ENCODE measurements at places on chromosomes 3 and 15.

GRCh38 chr15:52133510-52134220 is 21.1 kb upstream of the BCL2L10 start:
- no peak for DNase-seq

GRCh38 chr3:105014631-105015030 is 352.1 kb upstream of the ALCAM start:
- DNase-seq, result no peak

DNA sequence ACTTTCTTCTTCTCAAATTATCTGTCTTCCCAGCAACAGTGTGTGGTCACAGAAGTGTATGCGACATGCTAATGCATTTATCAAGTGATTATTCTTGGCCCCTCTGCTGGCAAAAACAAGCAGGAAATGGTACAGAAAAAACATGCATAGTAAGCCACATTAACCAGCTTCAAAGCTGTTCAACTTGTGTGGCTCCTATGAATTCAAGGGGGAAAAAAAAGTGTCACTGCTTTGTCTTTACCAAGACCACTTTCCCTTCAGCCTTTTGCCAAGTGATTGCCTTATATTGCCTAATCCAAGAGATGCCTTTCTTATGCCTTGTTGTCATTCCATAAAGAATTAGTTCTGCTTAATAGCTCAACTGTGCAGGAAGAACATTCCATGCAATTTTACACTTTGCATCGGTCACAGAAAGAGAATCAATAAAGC is 39.1 kb downstream of the PRTG start:
- no peak for DNase-seq

DNA sequence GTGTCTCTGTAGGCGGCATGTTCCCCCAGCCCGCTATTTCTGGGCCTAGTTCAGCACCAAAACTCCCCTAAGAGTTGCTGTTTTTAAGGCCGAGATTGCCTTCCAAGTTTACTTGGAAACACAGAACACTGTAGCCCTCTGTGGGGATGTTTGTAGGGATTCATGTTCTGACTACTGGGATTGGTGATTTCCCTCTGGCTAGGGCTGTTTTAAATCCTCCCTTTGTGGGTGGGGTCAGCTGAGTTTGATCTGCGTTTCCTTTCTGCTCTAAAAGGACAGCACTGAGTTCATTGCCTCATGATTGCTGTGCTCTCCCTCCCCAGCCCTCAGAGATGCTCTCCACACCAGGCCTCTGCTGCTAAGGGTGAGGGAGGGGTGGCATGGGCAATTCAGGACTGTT is 640.6 kb upstream of the DPPA4 start:
- DNase-seq, result no peak

GRCh38 chr3:113212150-113212843 is 940 bp downstream of the BOC start:
- DNase-seq, result no peak

DNA sequence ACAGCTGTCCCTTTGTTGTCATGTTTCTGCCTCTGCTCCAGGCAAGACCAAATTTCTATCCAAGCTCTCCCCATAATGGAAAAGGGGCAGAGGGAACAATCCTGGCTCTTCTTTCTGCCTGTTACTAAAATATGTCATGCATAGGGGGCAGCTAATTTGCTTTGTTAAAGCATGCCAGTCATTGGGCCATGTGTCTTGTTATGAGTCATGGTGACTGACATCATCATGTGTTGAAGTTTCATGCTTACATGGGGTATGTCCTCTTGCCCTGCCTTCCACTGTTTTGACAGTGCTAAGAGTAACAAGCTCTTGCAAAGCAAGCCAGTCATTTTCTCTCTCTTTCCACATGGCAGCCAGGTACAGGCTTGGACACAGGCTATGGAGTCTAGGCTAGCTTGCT is 268.9 kb downstream of the GABRB3 start:
- DNase-seq, result no peak

GRCh38 chr3:11717301-11717700 is 73.6 kb upstream of the VGLL4 start:
- no peak for DNase-seq

DNA sequence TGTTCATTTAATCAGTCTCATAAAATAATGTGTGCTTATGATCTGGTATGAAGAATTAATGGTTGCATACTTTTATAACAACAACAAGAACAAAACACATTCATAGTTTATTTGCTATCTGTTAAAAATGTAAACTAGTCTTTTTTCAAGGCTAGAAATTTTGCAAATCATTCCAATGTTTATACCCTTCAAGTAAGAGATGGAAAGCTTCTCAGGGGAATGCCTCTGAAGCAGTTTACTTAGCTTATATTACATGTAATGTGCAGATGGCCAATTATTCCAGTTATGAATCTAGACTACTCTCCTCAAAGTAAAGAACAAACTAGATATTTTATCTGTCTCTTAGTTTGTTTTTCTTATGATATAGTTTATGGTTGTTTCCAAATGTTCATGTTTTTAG is 575.4 kb downstream of the NAALADL2 start:
- DNase-seq, result no peak

DNA sequence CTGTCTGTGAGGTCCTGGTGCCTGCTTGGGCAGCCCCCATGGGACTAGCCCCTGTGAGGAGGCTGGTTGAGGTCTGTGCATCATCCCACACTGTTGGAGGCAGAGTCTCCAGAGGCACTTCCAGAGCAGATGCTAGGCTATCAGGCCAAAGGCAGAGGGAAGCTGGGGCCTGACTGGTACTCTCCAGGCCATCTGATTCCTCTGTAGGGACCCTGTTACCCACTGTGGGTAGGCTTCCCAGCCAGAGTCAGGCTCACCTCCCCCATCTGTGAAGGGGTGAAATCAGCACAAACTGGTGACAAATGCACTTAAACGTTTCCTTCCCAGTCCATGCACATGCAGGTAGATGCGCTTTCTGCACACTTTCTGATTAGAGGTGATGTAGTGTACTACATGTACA is 212.6 kb upstream of the TOPAZ1 start:
- no peak for DNase-seq

- DNase-seq, result no peak
Observed at GRCh38 chr3:34742151-34742550, 897.2 kb upstream of the ARPP21 start.

DNA sequence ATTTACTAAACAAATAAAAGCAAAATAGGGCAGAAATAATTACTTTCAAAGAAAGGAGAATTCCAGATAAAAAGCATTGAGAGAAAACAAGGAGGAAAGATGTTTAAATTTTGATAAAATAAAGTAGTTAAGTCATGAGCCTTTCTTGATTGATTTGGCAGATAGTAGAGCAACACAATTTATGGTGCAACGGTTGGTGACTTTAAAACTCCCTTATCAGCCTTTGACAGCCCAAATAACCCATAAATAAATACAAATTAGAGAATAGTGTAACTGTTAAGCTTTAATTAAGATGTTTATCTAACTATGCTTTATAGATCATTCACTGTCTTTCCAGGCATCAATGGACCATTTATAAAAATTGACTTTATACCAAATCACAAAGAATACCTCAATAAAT is 54.0 kb upstream of the EIF1B start:
- no peak for DNase-seq

DNA sequence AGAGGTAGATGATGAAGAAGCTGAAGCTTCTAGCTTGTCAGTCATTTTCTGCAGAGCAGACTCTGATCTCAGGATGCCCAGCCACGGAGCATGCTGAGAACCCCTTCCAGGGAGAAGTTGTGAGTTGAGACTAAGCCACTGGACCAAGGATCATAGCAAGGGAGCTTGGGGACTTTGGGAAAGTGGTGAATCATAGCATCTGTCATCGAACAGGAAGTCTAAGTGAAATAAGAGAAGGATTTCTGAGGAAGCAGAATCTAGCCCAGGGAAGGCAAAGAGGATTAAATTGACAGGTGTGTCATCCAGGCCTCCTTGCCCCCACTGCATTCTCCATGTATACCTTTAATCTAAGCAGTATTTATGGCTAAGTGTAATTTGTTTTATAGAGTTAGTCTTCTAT is 71.8 kb upstream of the TMEM108 start:
- no peak for DNase-seq

- no peak for DNase-seq
Observed at GRCh38 chr15:67813104-67813634, 12.1 kb upstream of the SKOR1 start.

- no peak for DNase-seq
Observed at GRCh38 chr3:138310494-138310893, 19.2 kb downstream of the NME9 start.

DNA sequence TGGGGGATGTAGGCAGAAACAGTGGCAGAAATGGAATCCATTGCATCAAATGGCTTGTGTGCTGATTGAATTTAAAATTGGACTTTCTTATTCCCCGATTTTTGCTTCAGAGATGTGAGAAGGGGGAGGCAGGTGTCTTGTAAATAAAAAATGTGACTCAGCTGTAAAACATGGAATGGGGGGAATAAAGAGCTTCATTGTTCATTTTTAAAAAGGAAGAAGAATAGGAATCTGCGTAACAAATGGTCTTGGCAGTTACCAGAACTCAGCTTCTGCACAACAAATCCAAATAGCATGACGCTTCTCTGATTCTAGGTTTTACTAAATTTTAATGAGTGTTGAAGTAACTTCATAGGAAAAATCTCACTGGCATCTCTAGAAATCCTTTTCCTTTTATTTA is 323.9 kb upstream of the GBE1 start:
- no peak for DNase-seq

GRCh38 chr15:33243869-33244268 is 49.4 kb upstream of the FMN1 start:
- DNase-seq, result no peak

DNA sequence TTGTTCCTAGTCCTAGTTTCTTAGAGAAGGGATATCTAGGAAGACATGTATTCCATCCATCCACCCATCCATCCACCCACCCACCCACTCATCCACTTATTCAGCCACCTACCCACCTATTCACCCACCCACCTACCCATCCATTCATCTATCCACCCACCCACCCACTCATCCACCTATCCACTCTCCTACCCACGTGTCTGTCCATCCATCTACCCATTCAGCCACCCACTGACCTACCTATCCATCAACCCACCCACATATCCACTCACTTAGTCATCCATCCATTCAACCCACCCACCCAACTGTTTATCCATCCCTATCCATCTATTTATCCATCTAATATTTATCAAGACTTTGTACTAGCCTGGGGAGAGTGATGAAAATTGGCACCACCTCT is 120.5 kb downstream of the FBLN2 start:
- no peak for DNase-seq

DNA sequence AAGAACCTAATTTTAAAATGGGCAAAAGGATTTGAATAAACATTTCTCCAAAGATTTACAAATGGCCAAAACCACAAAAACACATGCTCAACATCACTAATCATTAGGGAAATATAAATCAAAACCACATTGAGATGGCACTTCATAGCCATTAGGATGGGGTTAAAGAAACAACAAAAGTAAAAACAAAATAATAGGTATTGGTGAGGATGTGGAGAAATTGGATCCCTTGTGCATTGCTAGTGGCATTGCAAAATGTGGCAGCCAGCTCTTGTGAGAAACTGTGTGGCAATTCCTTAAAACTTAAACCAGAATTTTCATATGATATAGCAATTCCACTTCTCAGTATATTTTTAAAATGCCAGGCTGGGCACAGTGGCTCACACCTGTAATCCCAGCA is 126.5 kb downstream of the STT3B start:
- DNase-seq, result no peak

- no peak for DNase-seq
Observed at GRCh38 chr3:76527773-76528172, 512.1 kb upstream of the ROBO2 start.

GRCh38 chr3:30760040-30760695 is 134.3 kb downstream of the GADL1 start:
- DNase-seq, result no peak

DNA sequence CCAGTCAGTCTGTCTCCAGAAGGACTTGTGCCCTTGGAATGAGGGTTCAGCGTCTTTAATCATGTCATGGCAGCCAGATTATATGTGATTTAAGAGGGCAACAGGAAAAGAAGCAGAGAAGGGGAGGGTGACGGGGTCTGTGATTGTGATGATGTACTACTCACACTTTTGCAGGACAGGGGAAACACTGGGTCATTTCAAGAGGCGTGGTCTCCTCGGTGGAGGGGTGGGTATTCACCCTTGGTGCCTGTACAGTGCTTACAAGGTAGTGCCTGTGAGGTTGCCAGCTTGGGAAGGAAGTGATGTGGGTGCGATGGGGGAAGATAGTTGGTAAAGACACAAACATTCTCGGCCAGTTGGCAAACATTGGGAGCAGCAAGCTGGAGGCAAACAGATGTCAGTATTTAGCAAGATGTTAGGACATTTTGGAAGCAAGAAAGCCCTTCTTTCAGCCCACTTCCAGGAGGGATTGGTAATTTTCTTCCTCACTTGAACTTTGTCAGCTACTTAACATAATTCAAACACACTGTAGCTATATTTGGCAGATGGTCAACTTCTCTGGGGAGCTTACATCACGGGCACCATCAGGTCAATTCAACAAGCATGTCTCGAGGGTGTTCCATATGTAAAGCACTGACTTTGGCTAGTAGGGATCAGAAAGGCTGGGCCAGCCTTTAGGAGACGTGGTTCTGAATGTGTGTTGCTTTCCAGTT is 71.4 kb upstream of the ROPN1 start:
- DNase-seq, result no peak

All from stimulated activated CD4-positive, alpha-beta T cell treated with anti-CD3 and anti-CD28 coated beads, TNF-alpha, amount 100 ng/mL, for 4 hours (primary cell).